AML-193 (cell line): ENCODE measurements at places on chromosomes 5 and 9.

DNA sequence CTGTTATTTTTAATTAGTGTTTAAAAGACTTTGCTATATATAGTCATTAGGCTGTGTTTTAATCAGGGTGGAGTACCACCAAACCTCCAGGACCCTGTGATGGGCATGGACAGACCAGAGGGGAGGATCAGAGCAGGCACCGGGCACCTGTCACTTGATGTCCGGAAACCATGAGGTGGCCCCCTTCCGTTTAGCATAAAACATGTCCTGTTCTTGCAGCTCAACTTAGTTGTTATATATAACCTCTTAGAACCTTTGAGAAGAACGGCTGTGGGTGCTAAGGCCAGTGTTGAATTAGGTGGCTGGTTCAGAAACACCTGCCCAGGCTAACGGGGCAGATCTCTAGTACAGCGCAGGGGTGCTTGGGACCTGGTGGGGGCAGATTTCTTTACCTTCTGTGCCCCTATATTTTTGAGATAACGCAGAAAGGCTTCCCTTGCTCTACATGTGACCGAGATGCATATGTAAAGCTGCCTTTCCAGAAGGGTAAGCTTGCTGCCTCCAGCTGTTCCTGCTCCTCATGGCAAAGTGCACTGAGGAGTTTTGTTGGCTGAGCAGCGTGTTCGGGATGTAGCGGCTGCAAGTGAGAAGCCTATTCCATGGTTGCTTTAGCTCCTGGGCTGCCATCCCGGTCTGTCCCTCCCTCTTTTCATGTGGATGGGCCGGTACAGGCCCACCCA is 255.5 kb downstream of the FANCC start:
- no peak for DNase-seq

- no peak for DNase-seq
These were observed 129.4 kb upstream of the RASA1 start for GRCh38 chr5:87138091-87138805.

DNA sequence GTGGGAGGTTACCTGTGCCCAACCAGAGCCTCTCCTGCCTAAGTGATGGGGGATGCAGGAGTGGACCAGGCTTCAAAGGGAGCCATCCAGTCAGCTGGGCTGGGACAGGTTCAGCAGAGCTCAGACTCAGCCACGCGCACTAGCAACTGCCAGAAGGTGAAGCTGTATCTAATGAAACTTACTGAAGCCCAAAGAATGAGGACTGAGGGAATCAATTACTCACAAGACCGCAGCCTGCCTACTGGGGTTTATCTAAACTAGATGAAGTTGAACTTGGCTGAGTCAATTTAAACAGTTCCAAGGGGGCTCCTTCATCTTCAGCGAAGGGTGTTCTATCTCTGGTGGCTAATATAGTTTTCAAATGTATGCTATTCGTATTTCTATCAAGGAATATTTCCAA is 11.4 kb downstream of the HAND1 start:
- DNase-seq, result no peak

GRCh38 chr9:38622951-38623350 is 2.6 kb upstream of the ANKRD18A start:
- DNase-seq, result no peak

- no peak for DNase-seq
These were observed 16.0 kb downstream of the TMEM174 start for GRCh38 chr5:73188764-73189531.

GRCh38 chr9:134346840-134347583 is 20.8 kb downstream of the RXRA start:
- no peak for DNase-seq

- DNase-seq, result no peak
These were observed 1.8 kb upstream of the FAT2 start for GRCh38 chr5:151592855-151593408.

- DNase-seq, result no peak
These were observed 28.1 kb upstream of the TCF7 start for GRCh38 chr5:134086225-134086942.

GRCh38 chr5:36364473-36364872 is 62.8 kb upstream of the RANBP3L start:
- DNase-seq, result no peak

- DNase-seq, result peak; percentile 82
These were observed 22.3 kb downstream of the PDE8B start for GRCh38 chr5:77232574-77233358.

DNA sequence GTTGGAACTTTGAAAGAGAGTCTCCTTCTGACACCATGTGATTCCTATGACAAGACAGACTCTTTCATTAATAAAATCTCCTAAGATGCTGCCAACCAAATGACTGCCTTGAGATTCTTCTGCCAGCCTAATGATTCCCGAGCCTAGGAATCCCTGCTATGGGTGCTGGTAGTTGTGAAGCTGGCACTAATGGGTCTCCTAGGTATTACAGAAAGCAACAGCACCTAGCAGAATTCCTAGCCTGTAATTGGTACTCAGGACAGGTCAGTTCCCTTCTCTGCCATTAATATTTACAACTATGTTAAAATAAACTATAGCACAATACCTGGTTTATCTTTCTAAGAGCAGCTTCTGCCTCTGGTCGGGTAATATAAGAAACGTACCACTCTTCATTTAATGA is 19.3 kb downstream of the C5orf58 start:
- no peak for DNase-seq

DNA sequence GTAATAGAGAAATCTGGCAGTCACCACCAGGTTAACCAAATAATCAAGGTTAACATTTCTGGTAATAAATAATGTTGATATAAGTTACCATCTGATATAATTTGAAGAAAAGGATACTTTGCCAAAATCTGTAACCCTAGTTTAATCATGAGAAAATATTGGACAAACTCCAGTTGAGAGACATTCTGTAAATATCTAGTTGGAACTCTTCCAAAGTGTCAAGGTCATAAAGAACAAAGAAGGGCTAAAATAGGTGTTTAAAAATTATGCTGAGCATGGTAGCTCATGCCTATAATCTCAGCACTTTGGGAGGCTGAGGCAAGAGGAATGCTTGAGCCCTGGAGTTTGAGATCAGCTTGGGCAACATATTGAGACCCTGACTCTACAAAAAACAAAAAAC is 253.3 kb downstream of the MRPS30 start:
- no peak for DNase-seq

DNA sequence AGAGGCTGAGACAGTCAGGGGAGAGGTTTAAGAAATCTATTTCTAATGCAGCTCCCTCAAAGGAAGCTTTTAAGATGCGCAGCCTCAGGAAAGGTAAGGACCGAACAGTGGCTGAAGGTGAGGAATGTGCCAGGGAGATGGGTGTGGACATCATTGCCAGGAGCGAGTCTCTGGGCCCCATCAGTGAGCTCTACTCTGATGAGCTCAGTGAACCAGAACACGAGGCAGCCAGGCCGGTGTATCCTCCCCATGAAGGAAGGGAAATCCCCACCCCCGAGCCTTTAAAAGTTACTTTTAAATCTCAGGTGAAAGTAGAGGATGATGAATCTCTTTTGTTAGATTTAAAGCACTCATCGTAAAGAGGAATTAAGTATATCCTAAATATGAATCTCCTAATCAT is 8.2 kb downstream of the CAVIN4 start:
- DNase-seq, result no peak
